Stimulated activated CD4-positive, alpha-beta T cell treated with anti-CD3 and anti-CD28 coated beads, TNF-alpha, amount 100 ng/mL, for 1 hour (primary cell): ENCODE measurements at places on chromosomes 11 and 22.

GRCh38 chr22:23737696-23738095 is 13.2 kb downstream of the ZNF70 start:
- DNase-seq = no peak

GRCh38 chr11:86416494-86416893 is 41.8 kb downstream of the CCDC81 start:
- DNase-seq = no peak

DNA sequence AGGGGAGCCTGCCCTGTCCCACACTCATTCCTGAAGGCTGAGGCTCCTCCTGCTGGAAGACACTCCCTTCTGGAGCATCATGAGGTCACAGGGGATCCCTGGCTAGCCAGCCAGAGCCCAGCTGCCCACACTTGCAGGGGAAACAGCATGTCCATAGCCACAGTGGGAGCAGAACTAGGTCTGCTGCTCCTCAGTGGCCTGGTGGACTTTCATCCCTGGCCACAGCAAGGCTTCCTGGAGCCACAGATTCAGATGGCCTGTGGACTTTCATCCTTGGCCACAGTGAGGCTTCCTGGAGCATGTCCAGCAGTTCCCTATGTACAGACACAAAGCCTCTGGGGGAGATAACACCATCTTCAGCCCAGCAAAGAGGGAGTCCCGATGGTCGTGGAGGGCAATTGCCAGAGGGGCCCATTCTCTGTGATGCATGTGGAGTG is 5.9 kb upstream of the APOL6 start:
- DNase-seq = no peak

GRCh38 chr11:57240757-57241156 is 3.7 kb upstream of the APLNR start:
- no peak for DNase-seq

DNA sequence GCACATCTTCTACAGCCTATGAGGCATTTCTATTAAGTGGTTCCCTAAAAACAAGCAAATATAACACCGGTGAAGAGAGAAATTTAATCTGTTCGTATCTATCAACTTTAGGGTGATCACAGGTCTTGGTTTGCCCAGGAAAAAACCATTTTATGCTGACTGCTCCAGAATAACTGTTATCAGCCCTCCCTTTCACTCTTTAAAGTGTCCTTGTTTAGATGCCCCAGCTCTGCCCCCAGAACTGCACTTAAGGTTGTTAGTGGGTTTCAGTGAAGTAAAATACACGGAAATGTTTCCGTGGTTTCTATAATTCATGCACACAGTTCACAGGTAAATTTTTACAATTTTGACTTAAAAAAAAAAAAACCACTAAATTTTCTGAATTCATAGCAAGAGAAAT is 70.0 kb downstream of the NARS2 start:
- no peak for DNase-seq

- no peak for DNase-seq
Observed at GRCh38 chr11:127308291-127308690, 307.7 kb upstream of the KIRREL3 start.

DNA sequence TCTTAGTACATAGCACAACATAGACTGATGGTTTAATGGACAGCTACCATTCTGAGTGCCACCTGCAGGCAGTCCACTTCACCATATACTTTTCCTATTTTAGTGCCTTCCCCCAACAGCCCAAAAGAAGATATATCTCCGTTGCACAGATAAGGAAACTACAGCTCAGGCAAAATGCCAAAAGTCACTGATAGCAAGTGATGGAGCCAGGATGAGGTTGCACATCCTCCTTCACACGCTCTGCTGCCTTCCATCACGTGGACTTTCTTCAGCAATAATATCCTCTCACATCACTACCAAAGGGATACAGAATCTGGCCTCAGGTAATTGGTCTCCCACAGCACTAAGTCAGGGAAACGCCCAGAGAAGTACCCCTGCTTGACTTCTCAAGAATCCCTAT is 7.5 kb downstream of the TCF20 start:
- DNase-seq = no peak

DNA sequence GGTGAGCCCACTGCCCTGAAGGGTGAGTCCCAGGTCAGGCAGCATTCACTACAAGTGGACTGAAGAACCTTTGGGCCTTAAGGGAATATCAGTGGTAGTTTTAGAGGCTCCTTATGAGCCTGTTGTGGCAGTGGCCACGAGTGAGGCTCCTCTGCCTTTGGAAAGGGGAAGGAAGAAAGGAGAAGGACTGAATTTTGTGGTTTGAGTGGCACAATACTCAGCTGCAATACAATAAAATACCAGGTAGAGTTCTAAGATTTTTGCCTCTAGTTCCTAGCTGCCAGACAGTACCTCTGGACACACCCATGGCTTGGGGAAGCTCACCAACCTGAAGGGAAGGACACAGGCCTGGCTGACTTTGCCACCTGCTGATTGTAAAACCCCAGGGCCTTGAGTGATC is 260.9 kb downstream of the DYNC2H1 start:
- no peak for DNase-seq

GRCh38 chr11:83336993-83337392 is 50.8 kb upstream of the CCDC90B start:
- DNase-seq = no peak

DNA sequence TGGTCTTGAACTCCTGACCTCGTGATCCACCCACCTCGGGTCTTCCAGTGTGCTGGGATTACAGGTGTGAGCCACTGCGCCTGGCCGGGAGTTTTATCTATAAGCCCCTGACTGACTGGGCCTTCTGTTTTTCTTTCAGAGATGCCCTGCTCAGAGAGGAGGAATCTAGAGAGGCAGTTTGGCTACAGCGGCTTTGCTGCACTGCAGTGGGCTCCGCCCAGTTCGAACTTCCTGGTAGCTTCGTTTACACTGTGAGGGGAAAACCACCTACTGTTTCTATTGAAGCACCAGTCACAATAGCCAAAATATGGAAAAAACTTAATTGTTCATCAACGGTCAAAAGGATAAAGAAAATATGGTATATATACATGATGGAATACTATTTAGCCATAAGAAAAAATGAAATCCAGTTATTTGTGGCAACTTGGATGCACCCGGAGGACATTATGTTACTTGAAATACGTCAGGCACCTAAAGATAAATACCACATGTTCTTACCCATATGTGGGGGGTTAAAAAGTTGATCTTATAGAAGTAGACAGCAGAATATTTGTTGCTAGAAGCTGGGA is 31.9 kb upstream of the FAM181B start:
- no peak for DNase-seq

DNA sequence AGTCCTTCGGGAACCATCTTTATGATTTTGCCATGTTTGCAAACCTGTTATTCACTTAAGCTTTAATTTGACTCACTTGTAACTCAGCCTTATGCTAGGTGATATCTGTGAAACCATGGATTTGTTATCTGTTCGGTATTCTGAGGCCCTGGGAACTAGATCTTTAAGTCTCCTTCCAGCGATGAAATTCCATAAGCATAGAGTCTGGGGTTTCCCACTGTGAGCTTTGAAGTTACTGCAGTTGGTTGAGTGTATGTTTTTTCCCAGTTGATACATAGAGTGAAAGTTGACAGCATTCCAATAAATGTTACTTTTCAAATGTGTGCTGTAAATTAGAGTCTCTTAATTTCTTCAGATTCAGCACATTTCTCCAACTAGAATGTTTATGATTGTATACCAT is 66.9 kb downstream of the TNRC6B start:
- DNase-seq = no peak

DNA sequence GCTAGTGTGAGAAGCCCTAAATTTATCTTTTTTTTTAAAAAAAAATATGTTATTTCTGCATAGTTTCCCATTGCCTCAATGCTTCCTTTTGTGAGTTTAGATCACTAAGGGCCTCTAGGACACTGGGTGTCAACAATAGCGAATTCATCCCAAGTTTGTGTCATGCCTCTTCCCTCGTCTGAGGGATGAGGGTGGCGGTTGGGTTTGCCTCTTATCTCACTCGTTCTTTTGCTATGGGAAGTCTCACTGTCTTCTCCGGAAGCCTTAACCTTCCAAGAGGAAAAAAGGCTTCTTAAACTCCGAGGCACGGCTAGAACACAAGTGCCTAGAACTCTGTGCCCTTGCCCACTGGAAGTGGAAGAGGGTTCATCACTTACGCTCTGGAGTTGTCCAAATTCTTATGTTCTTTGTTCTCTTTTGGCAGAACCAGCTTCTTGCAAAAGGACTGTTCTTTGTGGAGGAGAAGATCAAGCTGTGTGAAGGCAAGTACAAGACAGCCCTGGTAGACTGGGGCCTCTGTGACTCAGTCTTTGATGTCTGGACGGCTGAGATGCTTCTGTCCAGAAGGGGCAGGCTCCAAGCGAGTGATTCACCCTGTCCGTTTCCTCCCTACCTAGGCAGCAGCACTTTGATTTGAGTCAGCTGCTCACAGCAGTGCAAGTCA is 78.5 kb downstream of the TRAF6 start:
- DNase-seq = no peak

GRCh38 chr11:69699213-69699612 is 4.6 kb downstream of the FGF19 start:
- no peak for DNase-seq

- no peak for DNase-seq
Observed at GRCh38 chr22:40606306-40606705, 30.2 kb downstream of the MRTFA start.

DNA sequence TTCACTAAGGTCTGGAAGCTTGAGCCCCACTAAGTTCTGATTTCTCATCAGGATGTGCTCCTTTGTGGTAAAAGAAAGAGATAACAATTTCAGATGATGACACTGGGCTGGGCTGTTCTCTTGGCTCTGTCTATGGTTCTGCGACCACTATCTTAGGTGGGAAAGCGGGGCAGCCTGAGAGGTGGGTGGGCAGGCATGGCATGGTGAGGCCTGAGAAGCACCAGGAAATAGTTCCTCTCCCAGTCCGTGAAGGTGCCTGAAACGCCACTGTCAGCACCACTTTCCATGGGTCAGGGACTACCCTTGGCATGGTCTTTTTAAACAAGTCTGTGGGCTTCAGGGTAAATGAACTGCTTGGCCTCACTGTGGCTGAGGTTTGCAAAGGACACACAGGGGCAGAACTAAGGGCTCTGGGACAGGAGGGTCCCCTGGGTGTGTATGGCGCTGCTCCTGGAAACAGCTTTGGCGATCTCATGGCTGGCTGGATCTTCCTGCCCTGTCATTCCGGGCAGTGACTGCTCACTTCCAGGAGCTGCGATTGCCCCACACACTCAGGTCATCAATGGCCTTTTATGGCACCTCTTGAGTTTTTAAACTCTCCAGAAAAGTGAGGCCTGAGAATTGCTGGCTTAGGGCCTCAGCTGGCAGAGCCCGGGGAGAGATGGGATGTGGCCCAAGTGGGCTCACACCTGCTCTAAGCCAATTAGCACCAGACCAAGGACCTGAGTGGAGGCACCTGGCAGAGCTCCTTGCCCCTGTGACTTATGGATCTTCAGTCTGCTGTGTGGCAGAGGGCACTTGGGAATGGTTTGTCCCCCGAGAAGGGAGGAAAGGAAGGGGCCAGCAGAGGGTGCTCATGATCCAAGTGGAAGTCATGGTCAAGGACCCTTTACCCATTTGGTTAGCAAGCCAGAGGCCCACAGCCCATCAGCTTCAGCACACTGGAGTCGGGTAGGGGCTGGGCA is 55.6 kb upstream of the LYVE1 start:
- no peak for DNase-seq

GRCh38 chr11:64720167-64720566 is 2.8 kb downstream of the NRXN2 start:
- DNase-seq = no peak

DNA sequence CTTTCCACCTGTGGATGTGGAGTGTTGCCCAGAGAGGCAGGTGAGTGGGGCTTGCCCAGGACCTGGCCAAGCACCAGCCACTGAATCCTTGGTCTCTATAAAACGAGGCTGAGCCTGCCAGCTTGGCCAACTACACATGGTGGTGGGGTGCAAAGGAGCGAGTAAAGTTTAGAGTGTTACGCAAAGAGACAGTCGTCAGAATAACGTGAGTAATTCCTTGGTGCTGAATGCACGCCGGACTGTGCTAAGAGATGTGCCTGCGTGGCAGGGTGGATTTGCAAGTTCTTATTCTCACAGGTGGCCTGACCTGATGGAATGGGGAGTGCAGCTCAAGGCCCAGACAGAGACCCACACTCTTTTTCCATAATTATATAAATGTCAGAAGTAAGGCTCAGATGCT is 88.6 kb upstream of the B3GAT1 start:
- no peak for DNase-seq

DNA sequence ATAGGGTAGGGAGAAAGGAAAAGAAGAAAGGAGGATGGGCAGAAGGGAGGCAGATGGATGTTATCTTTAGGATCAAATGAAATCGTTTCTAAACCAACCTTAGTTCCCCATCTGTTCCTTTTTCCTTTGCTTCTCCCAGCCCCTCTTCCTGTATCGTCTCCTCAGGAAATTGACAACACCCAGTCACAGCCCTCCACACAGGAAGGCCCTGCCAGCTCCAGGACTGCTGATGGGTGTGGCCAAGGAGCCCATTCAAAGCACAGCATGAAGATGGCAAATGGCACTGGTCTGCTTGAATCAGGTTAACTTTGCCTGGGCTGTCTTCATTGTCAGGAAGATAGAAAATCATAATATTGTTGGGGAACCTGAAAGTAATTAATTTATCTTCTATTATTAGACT is 164.8 kb downstream of the C11orf87 start:
- DNase-seq = no peak

DNA sequence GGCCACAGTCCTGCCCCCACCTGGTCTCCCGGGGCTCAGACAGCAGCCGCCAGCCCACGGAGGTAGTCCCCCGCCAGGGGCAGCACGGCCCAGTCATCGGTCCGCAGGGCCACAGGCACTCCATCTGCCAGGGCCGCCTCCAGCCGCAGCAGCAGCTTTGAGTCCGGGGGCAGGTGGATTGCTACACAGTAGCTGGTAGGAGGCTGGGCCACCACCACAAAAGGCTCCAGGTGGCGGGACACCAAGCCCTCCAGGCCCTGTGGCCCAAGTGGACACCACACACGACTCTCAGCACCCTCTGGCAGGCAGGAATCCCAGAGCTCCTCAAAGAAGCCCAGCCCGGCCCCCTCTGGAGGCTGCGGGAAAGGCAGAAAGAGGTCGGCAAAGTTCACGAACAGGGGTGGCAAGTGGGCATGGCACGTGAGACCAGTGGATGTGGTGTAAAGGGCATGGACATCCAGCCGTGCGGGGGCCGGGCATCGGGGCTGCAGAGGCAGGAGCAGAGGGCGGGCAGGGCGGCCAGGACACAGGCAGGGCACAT is 2.9 kb downstream of the AP5B1 start:
- no peak for DNase-seq

DNA sequence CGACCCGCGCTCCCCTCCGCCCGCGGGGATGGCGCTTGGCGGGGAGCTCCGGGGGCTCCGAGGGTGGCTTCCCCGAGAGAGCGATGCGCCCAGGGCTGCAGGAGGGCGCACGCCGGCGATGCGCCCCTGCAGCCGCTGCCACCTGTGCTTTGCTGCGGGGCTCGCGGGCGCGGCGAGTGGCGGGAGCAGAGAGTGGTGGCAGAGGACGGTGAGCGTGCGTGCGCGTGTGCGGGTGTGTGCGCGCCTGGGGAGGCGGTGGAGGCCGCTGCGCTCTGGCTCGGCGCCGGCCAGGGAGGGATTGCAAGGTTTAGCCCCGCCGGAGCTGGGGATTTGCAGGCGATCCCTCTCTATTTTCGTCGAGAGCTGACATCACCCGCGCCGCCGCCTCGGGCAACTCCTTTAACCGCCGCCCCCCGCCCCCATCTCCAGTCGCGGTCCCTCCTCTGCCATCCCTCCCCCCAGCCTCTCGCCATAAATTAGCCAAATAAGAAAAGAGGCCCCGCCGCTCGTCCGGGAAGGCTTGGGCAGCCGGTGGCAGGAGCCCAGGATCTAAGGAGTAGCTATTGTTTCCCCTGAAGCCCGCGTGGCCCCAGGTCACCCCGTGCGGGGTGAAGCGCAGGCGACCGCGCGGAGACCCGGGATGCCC is at the start of gene SLC1A2:
Gene SLC1A2, minus strand, starts transcription at position 375 of the 646 bp plus-strand sequence. CDS start 592 bp downstream, outside the sequence.
- DNase-seq = no peak

- DNase-seq = no peak
Observed at GRCh38 chr22:18031695-18032454, 7.5 kb upstream of the MICAL3 start.
